ENCODE measurements at places on chromosomes 11 and 22. TPM values are rescaled to one million over a fixed set of nuclear protein-coding genes. Genes with fewer than 3 reads are reported as not detected.

The RAB3IL1 gene
- polyA plus RNA-seq = 27.8 TPM

- no peak for DNase-seq
These were observed 205.9 kb downstream of the CTTN start for GRCh38 chr11:70604221-70604620.

The KCNK4 gene
- polyA plus RNA-seq = not detected

GRCh38 chr11:122633219-122633829, 22.2 kb upstream of the UBASH3B start:
- peak; percentile 17 for DNase-seq

The TCF20 gene
- 6.1 TPM for polyA plus RNA-seq

GRCh38 chr11:69131644-69132300, 24.0 kb upstream of the SMIM38 start:
- peak; percentile 96 for DNase-seq

The CBX7 gene
- 39.3 TPM for polyA plus RNA-seq
